ENCODE measurements at places on chromosomes 3 and 15.

- no peak for DNase-seq
These were observed 5.3 kb downstream of the COPG1 start for GRCh38 chr3:129254536-129255230.

- no peak for DNase-seq
These were observed 302.2 kb downstream of the FOXP1 start for GRCh38 chr3:71281280-71281679.

DNA sequence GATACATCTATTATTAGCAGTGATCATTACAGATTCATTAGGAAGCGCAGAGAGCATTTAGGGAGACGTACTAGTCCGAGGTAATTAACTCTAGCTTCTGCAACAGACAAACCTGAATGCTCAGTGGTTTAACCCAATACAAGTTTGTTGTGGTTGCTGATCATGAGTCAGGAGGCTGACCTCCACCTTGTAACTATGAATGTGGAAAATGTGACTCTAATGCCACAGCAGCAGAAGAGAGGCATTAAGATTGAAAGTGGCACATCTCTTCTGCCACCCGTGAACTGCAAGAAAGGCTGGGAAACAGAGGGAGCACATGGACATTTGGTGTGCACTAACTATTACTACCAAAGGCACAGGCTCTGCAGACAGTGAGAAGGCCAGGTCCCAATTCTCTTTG, 71.2 kb upstream of the C3orf80 start:
- DNase-seq: no peak

DNA sequence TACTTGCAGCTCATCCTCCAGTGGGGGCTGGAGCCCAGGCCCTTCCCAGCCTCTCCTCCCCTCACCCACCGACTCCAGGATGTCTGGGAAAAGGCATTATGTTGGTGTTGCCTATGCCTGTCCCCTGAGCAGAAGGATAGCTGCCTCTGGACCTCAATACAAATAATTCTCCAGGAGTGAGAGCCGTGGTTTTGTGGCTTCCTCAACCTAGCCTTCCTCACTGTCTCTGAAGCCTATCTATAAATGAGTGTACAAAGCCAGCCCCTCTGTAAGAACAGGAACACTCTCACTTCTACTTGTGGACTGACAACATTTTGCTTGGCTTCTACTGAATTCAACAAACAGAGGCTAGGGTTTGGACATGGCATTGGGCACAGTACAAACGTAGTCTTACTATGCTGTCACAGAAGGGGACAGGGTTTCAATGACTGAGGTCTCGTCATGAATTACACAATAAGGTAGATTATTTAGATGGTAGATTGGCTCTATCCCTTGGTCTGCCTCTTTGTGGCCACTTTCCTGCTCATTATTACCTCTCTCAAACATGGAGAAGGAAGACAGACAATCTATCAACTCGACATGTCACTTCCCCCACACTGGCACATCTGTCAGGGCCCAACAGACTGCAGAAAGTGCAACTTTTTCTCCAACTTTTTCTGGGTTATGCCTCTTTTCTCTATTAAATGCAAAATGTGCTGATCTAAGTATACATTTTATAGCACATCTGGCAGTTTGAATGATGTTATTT, 82.8 kb upstream of the MEX3B start:
- no peak for DNase-seq

DNA sequence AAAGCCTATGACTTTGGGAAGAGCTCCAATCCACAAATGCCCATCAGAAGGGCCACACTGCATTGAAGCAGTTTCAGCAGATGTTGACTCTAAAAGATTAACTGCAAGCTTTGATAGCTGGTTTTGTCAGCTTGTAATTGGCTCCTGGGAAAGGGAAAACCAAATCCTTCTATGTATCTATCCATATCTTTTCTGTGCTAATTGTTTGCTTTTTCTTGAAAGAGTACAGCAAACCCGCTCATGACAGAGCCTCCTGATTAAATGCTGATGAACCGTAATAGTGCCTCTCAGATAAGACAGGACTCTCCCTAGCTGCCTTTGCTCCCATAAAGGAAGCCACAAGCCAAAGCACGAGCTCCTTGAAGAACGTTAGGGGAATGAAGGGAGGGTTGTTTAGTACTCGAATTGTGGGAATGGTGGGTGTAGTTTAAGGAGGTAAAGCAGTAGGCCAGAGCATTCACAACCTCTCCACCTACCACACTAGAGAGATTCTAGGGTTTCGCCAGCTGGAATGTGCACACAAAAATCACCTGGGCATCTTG, 33.6 kb upstream of the LRIG1 start:
- no peak for DNase-seq

DNA sequence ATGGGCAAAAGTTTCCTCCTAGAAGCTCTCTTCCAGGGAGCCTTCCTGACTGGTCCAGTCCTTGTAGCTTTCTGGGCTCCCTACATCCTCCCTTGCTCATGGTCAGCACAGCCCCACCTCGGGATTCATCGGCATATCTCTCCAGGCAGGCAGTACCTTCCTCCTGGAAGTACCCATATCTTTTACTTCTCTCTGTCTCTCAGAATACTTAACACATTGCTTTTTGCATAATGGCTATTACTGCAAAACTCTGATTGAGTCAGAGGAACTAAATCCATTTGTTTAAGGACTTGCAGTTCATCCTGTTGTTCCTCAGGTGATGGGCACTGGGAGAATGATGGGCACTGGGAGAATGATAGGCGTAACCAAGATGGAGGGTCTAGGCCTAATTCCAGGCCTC, 13.8 kb upstream of the ZBTB38 start:
- no peak for DNase-seq

DNA sequence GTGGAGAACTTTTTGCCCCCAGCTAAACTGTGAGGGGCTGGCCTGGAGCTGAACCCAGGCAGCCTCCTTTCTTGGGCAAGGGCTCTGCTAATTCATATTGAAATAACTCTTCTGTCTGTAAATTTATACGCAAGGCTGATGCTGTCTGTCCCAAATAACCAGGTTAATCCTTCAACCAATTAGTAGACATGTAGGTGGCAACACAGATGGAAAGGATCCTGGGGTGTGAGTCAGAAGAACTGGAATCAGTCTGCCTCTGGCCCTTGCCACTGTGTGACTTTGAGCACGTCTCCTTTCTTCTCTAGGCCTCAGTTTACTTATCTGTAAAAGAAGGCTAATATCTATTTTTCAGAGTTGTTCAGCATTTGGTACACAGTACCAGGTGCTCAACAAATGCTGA, 48.3 kb upstream of the IREB2 start:
- DNase-seq: no peak

- DNase-seq: no peak
These were observed 70.5 kb upstream of the GOLGA8B start for GRCh38 chr15:34653992-34654391.

- no peak for DNase-seq
These were observed 38.3 kb upstream of the ESYT3 start for GRCh38 chr3:138395865-138396751.

- DNase-seq: no peak
These were observed 5.6 kb downstream of the LIMD1 start for GRCh38 chr3:45599984-45600650.

- no peak for DNase-seq
These were observed 33.6 kb downstream of the PLA2G4D start for GRCh38 chr15:42060797-42061196.

DNA sequence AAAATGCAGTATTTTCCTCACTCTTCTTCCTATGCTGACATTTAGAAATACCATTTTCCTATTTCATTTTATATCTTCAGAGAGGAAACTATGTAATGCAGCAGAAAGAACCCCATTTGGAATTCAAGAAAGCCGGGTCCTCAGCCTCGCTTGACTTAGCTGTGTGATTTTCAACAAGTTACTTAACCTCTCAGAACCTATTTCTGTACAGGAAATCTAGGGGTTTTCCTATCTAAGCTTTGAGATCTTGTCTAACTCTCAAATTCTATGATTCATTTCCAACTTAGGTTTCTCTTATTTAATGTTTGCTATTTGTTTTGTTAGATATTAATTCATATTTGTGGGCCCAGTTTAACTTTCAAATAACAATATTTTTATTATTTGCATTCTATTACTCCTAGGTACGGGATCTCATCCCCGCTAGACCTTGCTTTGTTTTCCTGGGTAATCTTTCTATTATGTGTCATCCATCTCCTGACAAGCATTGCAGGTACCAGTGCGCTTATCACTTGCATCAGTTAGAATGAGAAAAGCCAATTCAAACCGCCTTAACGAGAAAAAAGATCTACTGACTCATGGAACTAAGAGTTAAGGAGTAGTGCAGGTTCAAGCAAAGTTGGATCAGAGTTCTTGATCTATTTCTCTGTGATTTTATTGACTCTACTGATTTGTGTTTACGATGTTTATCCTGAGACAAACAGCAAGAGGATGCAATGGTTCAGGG, 70.6 kb upstream of the BHLHE40 start:
- no peak for DNase-seq

- peak; percentile 45 for DNase-seq
These were observed 51.0 kb upstream of the SPSB4 start for GRCh38 chr3:141000027-141000663.

- no peak for DNase-seq
These were observed 274.1 kb upstream of the CTNNB1 start for GRCh38 chr3:40925231-40925630.

DNA sequence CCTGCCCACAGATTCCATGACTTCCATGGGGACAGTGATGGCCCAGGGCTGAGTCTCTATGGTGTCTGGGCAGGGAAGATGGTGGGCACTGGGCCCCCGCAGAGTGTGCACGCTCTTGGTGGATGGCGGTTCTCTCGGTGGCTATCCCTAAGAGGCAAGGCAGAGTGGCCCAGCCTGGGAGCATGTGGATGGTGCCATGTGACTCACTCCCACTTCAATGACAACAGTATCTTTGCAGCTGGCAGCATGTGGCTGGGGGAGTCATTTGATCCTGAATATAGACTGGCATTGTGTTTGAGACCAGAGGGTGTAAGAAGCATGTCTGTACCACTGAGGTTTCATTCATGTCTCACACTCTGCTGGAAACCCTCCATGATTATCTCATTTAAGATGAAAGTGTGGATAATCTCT, 101.2 kb downstream of the CORO2B start:
- DNase-seq: no peak

DNA sequence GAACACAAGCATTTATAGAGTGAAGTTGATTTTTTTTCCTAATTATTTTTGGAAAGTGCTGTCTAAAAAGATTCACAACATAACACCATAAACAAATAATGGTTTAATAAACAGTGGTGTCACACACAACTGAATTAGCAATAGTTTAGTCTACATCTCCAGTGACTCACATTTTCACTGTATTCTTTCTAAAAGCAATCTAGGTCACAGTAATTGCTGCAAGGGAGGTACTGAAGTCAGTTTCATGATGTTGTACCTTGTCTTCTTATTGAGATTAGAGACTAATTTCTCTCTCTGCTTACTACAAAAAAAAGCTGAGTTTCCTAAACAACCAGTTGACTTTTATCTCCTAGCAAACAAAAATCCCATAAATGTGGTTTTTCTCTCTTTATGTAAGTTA, 29.6 kb downstream of the PLSCR4 start:
- no peak for DNase-seq

DNA sequence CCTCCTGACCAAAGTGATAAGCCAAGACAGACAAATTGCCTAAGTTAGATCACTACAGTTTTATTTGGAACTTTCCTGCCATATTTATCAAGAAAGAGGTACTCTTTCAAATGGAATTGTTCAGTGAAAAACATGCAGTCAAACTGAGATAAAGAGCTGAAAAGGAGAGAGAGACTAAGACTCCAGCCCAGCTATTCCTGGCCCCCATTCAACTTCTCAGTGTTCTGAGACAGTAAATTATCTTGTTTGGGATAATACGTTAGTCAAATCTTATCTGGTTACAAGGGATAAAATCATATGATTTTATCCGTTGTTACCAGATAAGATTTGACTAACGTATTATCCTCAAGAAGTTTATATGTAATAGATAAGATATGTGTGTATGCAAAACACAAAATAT, 67.6 kb upstream of the CMC1 start:
- DNase-seq: no peak

- DNase-seq: no peak
These were observed 24.1 kb downstream of the GABPB1 start for GRCh38 chr15:50330921-50331320.

- DNase-seq: no peak
These were observed 8.6 kb downstream of the RGMA start for GRCh38 chr15:93080451-93080850.

- DNase-seq: no peak
These were observed 69.5 kb upstream of the NEO1 start for GRCh38 chr15:72982714-72983113.

- no peak for DNase-seq
These were observed 196.2 kb upstream of the MRPL3 start for GRCh38 chr3:131699001-131699400.

- DNase-seq: peak; percentile 14
These were observed 20.4 kb upstream of the SATB1 start for GRCh38 chr3:18445401-18446148.

DNA sequence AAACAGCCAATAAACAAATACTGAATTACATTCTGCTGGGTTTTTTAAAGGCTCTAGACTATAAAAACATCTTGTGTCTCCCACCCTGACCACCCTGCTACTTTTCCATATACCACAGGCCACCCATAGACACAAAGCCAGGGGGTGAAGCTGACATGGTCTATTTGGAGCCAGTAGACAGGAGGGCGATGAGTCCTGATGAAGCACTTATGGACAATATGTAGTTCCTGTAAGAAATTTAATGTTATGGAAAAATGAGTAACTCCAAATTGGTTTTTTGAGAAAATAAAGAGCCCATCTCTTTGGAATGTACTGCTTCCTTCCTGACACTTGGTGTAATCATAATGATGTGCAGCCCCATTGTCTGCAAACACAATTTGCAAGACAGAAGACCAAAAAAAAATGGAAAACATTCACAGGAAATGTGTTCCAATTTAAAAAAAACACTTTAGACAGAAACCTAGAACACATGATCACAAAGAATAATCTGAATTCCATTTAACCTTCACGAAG, 11.8 kb downstream of the SSR3 start:
- DNase-seq: no peak

All from GM13977 (cell line).